Hematopoietic multipotent progenitor cell treated with erythropoietin and hydrocortisone succinate and interleukin-3 and kit ligand, for 15 days (in vitro differentiated cells): ENCODE measurements at places on chromosomes 7 and 10.

DNA sequence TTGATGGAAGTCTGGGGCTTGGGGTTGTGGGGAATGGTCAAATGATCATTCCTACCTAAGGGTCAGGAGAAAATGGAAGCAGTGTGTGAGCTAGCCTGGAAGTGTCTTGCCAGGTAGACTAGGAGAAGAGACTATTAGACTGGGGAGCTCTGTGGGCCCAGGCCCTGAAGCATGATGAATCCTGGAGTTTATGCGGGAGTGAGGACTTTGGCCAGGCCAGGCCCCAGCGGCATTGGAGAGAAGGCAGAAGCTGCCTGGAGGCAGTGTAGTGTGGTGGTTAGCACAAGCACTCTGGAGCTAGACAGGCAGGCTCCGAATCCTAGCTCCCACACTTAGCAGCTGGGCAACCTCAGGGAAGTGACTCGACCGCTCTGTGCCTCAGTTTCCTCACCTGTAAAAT, 29.3 kb downstream of the ZMIZ1 start:
- DNase-seq: no peak

GRCh38 chr10:128084364-128084763, 41.9 kb downstream of the MKI67 start:
- no peak for DNase-seq

GRCh38 chr7:49166441-49166840, 242.1 kb downstream of the CDC14C start:
- no peak for DNase-seq

DNA sequence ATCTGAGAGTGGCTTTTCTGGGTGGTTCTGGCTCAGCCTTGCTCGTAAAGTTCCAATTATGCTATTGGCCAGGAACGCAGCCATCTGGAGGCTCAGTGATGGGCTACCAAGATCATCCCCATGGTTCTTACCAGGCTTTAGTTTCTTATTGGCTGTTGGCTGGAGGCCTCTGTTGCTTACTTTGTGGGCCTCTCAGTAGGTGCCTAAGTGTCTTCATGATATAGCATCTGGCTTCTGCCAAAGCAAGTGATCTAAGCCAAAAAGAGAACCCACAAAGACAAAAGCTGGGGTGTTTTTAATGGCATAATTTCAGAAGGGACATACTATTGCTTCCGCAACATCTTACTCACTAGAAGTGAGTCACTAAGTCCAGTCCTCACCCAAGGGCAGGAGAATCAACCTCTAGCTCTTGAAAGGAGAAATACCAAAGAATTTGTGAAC, 132.0 kb upstream of the MDFIC start:
- no peak for DNase-seq

DNA sequence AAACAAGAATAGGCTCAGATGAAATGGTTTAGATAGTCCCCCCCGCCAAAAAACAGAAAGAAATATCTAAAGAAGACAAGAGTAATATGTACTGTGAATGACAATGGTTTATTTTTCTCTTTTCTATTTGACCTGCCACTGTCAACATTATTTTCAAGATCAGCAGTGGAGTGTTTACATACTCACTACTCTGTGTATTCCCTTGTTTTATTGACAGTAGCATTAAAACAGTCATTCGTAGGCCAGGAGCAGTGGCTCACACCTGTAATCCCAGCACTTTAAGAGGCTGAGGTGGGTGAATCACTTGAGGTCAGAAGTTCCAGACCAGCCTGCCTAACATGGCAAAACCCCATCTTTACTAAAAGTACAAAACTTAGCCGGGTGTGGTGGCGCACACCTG, 245.3 kb upstream of the SLC26A5 start:
- no peak for DNase-seq

GRCh38 chr10:97676770-97677581, 10.1 kb downstream of the AVPI1 start:
- DNase-seq: peak; percentile 76

- DNase-seq: no peak
Observed at GRCh38 chr10:87671139-87671815, 11.6 kb downstream of the PAPSS2 start.

GRCh38 chr10:110068780-110069179, 61.0 kb downstream of the ADD3 start:
- DNase-seq: no peak

DNA sequence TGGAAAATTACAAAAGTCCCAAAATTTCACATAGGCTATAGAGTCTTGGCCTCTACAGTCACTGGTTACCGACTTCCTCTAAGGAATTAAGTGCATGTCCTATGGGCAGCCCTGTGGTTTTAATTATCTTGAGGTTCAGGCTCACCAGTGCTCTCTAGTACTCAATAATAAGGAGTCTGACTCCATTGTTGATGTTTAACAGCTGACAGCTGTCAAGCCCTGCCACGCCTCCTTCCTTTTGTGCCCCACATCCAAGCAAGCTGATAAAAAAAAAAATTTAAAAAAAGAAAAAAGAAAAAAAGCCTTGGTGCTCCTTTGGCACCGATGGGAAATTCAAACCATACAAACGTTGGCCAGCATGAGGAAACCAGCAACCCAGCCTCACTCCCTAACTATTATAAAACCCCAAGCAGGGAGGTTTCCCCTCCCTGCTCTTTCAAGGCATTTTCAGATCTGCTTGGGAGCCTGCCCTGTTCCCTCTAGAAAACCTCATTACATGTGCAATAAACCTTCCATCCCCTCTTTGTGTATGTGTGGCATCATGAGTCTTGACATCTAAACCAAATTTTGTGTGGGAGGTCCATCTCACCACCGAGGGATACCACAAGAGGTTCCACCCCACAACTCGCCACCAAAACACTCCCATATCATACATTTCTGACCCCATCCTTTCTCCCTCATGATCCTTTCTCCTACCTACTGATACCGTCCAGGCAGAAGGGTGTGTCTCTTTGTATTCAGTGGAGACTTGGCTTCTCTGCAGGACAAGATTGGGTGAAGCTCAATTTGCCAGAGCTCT, 70.9 kb upstream of the CCDC71L start:
- no peak for DNase-seq

GRCh38 chr10:6069081-6069931, 7.1 kb upstream of the IL2RA start:
- no peak for DNase-seq

- DNase-seq: peak; percentile 24
Observed at GRCh38 chr7:20199015-20199737, 18.0 kb downstream of the MACC1 start.
